ENCODE measurements at places on chromosomes 1 and 21.

DNA sequence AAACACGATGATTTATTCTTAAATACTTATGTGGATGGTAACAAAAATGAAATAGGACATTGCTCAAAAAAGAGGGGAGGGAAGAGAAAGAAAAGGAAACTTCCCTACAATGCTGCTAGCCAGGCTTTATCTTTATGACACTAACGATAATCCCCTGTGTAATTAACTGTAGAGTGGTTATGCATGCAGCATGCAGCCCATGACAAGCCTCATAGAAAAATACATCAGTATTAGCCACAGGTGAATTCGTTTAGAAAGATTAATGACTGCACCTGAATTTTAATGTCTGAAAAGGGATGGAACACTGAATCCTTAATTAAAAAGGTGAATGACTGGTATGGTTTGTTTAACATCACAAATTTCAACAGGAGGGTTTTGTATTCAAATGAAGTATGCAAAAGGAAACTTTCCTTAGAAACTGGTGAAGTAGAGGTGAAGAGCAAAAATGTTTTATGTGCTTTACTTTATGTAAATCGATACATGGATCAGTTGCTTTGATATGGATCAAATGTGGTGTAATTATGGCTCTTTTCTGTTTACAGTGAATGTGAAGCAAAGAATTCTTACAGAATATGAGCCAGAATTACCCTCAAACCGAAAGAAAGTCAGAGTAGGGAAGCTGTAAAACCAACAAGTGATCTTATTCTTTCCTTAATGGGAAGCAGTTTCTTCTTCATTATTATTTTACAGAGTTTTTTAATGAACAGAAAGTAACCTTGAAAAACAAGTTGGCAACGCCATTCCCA, 569.6 kb upstream of the ADGRL2 start:
- DNase-seq = no peak

DNA sequence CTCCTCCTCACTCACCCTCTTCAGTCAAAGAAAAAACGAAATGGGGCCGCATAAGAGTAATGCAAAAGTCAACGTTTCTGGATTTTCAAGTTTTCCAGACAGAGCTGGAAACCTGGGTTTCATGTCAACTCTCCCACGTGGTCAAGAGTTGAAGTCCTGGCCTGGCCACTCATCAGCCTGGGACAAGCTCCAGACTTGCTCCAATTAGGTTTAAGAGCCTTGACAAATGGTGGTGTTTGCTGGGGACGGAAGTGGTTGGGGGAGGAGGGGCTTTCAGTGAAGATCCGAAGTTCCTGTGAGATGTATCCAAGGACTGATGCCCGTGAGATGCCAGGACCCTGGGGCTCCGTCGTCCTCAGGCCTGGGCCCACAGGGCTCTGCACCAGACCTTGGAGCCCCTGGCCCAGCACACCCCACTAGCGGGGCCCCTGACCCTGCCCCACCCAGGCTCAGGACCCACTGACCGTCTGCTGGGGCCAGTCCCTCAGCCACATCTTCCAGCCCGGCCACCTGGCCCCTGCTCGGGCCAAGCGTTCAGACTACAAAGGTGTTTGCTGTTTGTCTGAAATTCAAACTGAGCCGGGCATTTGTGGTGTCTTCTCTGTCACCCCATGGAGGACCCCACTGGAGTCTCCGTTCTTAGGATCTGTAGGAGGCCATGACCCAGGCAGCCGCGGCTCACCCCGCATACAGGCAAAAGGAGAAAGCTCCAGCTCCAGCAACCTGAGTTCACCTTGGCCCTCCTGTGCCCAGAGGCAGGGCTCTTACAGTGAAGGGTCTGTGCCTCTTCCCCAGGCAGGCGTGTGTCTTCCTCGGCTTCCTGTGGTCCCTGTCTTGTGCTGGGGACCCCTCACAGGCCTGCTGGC, 53.3 kb downstream of the SIK1 start:
- DNase-seq = no peak

DNA sequence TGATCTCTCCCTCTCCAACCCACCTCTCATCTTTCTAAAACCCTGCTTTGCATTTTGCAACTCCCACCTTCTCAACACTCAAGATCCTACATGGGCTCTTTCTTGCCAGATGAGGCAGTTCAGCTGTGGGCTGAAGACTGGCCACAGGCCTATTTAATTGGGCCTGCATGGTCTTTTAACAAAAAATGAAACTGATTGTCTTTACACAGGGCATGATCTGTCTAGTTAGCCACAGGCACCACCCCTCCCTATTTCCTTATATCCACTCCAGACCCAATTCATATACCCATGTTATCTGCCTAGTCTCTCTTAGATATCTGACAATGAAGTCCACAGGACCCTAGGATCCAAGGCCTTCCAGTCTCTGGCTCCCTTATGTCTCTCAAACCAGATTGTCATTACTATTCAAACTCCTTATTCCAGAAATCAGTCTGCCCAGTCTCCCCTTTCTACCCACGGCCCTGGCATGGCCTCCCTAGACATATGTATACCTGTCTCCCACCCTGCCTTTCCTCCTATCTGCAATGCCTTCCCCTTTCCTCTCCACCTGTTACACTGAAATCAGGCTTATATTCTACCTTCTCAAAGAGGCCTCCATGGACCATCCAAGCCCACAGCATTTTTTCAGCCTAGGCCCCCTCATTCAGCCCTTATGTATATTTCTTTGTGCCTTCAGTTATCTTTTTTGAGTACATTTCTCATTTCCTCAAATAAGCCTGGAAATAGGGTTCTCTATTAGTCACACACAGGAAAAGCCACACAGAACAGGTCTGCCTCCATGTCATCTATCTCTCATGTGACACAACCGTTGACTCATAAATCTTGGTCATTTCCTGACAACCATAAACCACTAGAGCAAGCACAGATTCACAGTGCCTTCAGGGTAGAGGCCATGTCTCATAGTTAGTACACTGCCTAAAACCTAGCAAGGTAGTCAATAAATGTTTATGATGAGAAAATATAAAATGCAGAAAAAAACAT, 39.0 kb downstream of the LPAR3 start:
- DNase-seq = no peak

DNA sequence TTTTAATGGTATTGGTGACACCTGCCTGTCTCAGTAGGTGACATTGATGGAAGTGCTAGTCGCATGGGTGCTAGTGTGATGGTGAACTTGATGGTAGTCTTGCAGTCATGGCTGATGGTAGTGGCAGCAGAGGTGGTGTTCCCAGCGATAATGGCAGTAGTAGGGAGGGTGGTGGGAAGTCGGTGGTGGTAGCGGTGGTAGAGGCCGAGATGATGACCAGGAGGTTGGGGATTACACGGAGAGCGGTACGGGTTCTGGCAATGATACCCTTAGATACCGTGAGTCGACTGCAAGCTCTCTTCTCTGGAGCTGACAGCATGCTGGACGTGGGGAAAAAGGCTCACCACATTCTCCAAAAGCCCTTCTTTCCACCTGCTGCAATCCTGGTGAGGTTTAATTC, 99.4 kb upstream of the SLC2A1 start:
- DNase-seq = no peak

All from activated naive CD8-positive, alpha-beta T cell treated with anti-CD3 and anti-CD28 coated beads, Interleukin-2, amount 50 U/mL, for 24 hours (primary cell).